Activated naive CD4-positive, alpha-beta T cell treated with anti-CD3 and anti-CD28 coated beads for 36 hours (primary cell): ENCODE measurements at places on chromosomes 5 and 9. TPM values are rescaled to one million over a fixed set of nuclear protein-coding genes. Genes with fewer than 3 reads are reported as not detected.
A peak's percentile ranks its signal among the peaks of the same experiment; 100 is the strongest.

The AIF1L gene
- total RNA-seq: 1.4 TPM

The PLEKHG4B gene
- not detected for total RNA-seq

DNA sequence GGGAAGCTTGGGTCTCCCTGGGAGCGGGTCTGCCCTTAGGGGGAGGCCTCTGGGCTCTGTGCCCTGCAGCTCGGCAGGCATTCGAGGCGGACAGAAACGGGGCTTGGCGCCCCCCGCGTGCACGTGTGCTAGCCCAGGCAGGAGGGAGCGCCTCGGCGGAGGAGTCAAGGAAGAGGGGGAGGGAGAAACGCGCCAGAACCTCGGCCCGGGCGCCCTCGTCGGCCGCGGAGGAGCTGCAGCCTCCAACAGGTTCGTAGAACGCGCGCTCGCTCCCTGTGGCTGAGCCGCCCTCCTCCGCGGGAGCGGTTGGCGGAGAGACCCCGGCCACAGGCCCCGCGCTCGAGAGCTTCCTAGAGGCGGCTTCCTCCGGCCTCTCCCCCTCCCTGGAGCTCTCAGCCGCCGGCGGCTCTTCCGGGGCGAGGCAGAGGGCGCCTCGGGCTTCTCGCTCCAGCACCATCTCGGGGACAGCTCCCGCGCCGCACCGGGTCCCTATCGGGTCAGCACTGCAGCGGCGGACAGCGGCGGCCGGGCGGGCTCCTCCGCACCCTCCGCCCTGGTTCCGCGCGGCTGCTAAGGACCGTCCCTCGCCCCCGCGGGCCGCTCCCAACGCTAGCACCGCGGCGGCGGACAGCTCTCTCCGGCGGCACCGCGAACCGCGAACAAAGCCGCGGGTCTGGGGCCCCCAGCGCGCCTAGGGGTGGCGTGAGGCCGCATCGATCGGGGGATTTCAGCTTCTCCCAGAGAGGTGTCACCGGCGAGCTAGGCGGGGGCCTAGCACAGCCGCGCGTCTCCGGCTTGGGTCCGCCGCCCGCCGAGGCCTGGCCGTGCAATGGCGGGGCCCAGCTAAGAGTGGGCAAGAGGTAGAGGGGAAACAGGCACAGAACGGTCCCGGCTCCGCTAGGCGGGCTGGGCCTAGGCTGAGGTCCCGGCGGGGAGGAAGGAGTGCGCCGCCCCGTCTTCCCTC is 74.6 kb upstream of the CPLX2 start:
- peak; percentile 90 for DNase-seq

GRCh38 chr9:80550181-80550580 is 978.4 kb downstream of the TLE4 start:
- DNase-seq: no peak

The GFPT2 gene
- 0.22 TPM for total RNA-seq

The ARID3C gene
- total RNA-seq: 0.29 TPM

- DNase-seq: no peak
These were observed 153.9 kb upstream of the MEF2C start for GRCh38 chr5:89036704-89037489.

- no peak for DNase-seq
These were observed 442.6 kb upstream of the RGMB start for GRCh38 chr5:98330871-98331270.

DNA sequence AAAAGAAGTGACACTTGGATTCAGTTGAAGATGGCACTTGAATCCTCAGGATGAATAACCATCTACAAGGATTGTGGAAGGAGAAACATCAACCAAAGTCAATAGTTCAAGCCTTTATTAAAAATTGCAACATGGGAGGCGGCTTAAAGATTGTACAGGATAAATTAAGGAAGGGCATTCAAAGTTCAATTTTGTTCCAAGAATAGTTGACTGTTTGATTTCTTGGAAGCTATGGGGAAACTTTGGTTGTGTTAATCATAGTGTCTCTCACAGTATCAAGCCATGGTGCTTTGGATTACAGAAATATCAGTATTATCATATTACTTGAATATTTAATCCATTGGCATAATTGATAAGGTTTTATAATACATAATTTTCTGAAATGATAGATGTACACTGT is 1844.3 kb downstream of the MAT2B start:
- DNase-seq: no peak

The RASEF gene
- not detected for total RNA-seq

DNA sequence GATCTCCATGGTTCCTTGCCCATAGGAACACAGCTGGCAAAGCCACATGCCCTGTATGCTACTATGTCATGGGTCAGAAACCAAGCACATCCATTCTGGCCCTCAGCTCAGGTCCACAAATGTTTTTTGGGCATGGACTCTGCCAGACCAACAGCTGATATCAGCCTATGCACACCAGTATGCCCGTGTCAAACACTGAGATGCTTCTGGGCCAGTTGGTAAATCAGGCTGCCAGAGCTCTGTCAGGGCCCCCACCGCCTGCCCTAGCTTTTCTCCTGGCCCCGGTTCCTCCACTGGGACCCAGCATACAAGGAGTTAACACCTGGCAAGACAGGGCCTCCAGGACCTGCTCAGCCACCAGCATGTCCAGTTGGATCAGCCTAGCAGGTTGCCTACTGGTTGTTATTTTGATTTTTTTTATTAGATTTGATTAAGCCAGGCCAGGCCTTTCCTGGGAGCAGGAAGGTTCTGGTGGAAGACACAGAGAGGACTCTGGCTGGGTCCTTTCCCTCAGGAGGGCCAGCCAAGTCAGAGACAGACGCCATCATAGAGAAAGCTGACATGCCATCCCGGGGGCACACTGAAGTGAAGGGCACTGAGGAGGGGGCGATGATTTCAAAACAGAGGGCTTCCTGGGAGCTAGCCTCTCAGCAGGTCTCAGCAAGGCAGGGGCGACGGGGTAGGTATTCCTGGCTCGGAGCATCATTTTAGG is 65.8 kb downstream of the TSTD2 start:
- DNase-seq: no peak

The PCDHB13 gene
- not detected for total RNA-seq

The OLFM1 gene
- total RNA-seq: not detected

The ACTBL2 gene
- total RNA-seq: not detected

The FOXD4 gene
- total RNA-seq: not detected

DNA sequence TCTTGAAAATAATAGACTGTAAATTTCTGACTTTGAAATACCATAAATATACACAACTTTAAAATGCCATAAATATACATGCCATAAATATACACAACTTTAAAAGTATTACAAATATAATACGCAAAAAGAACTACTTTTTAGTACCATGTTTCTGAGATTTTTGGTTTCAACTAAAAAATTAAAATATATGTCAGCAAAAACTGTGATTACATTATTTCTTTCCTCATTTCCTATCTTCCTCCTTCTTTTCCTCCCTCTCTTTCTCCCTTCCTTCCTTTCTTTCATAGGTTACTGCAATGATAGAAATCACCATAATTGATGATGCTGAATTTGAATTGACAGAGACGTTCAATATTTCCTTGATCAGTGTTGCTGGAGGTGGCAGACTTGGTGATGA is 200.5 kb downstream of the ADGRV1 start:
- DNase-seq: no peak

DNA sequence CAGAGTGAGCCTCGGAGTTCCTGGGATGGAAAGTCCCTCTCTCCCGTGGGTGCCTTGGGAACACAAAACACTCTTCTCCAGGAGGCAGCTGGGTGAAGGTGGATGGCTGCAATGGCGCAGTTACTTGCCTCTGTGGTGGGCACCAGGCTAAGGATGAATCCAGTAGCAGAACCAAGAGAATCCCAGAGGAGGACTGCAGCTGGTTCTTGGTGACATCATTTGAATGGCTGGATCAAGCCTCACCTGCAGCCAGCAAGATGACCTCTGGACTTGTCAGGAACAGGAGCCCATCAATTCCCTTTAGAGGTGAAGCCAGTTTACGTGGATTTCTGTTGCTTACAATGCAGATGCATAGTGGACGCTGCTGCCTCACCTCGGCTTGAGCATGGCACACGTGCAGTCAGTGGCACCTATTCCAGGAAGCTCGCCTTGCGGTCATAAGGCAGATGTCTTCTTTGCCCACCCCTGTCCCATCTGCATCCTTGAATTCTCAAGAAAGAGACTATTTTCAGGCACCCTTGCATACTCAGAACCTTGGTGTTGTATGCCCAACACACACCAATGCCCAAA is 34.1 kb upstream of the ADAMTS2 start:
- DNase-seq: no peak

The FAM151B gene
- total RNA-seq: 0.15 TPM

- peak; percentile 12 for DNase-seq
These were observed 35.3 kb upstream of the SMIM23 start for GRCh38 chr5:171750311-171750788.

- DNase-seq: no peak
These were observed 12.6 kb downstream of the PLGRKT start for GRCh38 chr9:5425006-5425628.

The CSNK1A1 gene
- 188 TPM for total RNA-seq

The RGS3 gene
- 11.9 TPM for total RNA-seq

DNA sequence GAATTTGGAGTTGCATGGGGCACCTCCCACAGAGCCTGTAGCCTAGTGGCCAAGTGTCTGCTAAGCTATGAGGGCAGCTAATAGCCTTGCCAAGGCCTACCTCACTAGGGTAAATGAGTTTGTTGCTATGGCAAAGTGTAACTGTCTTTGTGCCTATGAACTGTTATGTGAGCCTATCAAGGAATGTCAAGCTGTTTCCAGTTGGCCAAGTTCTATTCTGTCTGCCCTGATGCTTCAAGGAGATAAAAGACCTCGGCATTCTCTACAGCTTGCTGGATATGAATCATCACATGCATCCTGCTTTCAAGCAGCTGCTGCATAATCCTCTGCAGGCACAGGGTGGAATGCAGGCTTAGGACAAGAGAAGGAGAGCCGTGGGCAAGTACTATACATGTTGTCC is 69.8 kb upstream of the CCDC112 start:
- no peak for DNase-seq

DNA sequence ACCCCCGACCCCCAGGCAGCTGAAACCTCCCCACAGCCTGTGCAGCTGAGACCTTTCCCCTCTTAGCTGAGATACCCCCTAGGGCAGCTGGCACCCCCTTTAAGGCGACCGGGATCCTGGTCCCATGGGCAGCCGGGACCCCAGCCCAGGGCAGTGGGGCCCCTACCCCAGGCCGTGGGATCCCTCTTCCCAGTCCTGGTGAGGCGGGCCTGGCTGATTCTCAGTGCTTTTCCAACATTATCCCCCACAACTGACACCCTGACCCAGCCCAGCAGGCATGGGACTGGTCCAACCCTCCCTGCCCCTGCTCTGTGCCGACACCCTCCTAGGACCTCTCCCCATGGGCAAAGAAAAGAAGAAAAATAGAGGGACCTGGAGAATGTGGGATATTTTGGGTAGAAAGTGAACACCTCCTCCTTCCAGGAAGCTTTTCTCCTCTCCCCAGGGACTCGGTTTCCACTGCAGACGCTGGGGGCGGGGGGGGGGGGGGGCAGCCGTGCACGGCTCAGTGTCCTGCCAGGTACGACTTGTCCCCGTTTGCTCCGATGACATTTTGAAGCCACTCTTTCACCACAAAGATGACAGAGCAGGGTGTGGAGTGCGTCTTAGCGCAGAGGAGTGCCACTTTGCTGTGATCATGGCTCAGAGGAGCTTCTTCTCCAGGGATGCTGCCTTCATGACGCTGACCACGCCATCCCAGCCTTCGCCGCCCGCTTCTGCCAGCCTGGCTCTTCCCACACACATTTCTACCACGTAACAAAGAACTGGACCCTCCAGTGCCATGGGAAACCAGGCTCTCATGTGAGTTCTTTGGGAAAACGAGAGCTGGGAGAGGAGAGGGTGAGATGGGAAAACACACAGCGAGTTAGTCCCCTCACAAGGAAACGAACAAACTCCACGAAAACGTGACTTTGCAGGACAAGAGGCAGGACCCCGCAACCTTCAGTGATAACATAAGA is 47.5 kb downstream of the MRPL36 start:
- DNase-seq: no peak

The PCDHB6 gene
- total RNA-seq: not detected

- DNase-seq: peak; percentile 15
These were observed 81.9 kb downstream of the EBF1 start for GRCh38 chr5:159017786-159018185.

DNA sequence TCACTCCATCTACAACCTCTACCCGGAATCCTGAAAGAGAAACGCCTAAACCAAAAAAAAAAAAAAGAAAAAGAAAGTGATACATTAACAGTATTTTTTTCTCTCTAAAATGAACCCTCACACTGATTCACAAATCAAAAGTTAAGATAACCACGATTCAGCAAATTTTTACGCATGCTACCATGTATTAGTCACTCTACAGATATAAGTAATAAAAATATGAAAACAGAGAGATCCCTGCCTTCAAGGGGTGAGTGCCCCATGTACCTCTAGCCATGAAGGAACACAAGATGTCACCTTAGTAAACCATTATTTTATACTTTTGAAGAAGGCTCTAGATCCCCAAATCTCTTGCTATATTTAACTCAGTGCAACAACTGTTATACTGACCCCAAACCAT is 33.4 kb downstream of the CEMIP2 start:
- no peak for DNase-seq

The FAM174A gene
- 3.9 TPM for total RNA-seq

DNA sequence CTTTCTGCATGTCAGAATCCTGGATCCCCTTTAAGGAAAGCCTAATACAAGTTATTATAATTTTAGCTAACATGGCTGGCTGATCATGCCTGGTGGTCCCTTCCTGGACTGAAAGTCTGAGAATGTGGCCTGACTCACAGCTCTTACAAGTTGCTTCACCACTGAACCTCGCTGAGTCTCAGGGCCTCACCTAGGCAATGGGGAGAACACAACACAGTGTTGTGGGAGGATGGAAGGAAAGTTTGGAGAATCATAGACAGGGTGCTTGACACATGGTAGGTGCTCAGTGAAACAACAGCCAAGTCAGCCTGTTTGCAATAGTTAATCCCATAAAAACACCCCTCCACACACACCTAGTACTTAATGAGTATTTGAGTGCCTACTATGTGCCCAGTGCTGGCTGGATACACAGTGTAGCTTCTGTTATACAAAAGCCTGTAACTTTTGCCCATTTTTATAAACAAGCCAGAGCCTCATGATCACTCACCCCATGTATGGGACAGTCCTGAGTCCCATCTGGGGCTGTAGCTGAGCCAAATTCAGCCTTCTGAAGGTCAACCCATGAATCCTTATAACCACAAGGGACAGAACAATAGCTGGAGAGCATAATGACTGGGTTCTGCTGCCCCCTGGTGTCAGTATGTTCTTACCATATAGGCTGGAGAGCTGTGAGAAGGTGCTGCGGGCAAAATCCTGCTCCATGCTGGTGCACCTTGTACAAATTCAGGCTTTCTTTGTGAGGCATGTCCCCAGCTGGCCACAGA is 3.9 kb downstream of the ACSL6 start:
- DNase-seq: peak; percentile 93

- no peak for DNase-seq
These were observed 46.2 kb downstream of the TENT4A start for GRCh38 chr5:6759401-6759800.

GRCh38 chr5:32683125-32683524 is 28.0 kb upstream of the NPR3 start:
- DNase-seq: no peak

- no peak for DNase-seq
These were observed 268.3 kb upstream of the WWC1 start for GRCh38 chr5:168023191-168023590.
